ENCODE measurements at places on chromosomes 6 and 20.
A peak's percentile ranks its signal among the peaks of the same experiment; 100 is the strongest.

DNA sequence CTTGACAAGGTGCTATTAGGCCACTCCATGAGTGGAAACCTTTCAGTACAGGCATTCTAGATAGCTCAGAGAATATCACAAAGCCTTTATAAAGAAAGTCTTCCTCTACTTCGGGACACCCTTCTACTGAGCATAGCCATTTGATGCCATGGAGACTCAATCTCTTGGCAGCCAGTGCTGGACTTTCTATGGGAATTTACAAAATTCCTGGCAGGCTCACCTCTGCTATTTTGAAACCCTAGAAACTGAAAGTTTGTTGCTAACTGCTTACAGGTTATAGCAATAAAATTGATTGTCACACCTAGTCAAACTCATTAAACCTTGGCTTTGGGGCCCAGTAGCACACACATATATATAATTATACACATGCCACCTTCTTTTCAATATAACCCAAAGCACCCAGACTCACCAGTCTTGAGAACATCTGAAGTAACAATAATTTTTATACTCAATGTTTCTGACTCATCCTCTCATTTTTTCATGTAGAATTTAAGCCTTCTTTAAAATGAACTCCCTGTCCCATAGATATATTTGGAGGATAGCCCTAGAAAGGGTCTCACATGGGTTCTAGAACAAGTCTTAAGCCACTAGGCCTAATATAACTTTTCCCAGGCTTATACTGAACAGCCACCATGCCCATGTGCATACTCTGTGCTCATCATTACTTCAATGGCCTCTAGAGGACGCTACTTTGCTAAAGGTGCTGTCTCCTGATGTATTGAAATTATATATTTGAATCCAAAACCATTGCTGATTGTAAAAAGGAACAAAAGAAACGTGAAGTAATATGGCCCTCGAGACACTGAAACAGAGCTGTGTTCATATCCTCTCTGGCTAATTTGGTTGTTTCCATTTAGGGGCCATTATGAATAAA lies 368.1 kb upstream of the MARCKS start:
- DNase-seq, result no peak

DNA sequence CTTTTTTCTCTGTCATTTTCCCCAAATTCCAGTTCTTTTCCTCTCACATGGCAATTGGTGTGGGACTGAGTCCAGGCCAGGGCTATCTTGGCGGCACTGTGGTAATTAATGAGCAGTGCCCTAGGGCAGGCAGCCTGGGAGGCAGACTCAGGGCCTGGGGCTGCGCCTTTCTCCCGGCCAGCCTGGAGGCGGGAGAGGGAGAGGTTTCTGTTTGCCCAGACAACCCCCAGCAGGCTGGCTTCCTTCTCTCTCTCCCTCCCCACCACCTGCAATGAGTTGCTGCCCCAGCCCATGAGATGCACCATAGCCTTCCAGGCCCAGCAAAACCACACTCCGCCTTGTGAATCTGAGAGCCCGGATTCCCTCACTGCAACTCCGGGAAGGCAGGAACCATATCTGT lies 15.1 kb upstream of the CCDC167 start:
- DNase-seq, result no peak

GRCh38 chr20:43655937-43656336 lies 11.0 kb upstream of the MYBL2 start:
- DNase-seq, result no peak

DNA sequence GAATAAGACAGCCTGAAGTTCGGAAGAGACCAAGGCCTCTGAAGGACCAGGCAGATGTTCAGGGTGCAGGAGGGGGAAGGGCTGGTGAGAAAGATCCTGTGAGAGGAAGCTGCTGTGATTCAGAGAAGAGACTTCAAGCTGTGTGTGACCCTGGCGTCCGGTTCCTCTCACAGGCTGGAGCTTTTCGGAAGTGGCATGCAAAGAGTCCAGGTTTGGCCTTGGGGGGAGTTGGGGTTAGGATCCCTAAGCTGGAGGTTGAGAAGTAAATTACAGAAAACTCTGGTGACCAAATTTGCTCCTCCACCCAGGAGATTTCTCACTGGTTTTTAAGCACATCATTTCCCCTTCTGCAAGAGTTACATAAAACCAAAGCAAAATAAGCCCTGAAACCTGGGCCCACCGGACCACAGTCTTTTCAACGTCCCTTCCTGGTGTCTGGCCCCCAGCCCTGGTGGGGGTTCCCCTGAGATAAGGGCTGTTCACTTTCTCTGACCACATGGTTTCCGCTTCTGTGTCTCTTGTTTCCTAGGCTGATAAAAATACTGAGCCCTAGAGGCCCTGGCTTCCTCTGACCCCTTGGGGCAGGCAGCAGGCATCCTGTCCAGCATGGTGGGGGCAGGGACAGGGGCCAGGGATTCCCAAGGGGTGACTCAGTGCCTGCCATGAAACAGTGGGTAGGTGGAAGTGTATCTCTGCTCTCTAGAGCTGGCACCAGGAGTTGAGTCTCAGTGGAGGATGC lies 12.0 kb upstream of the LTA start:
- DNase-seq, result peak; percentile 79

- peak; percentile 8 for DNase-seq
These were observed 46.7 kb downstream of the CD2AP start for GRCh38 chr6:47524136-47524845.

- DNase-seq, result no peak
These were observed 3.4 kb downstream of the HMGN3 start for GRCh38 chr6:79231101-79231500.

GRCh38 chr6:17703256-17703694 lies 3.5 kb downstream of the NUP153 start:
- DNase-seq, result peak; percentile 64

DNA sequence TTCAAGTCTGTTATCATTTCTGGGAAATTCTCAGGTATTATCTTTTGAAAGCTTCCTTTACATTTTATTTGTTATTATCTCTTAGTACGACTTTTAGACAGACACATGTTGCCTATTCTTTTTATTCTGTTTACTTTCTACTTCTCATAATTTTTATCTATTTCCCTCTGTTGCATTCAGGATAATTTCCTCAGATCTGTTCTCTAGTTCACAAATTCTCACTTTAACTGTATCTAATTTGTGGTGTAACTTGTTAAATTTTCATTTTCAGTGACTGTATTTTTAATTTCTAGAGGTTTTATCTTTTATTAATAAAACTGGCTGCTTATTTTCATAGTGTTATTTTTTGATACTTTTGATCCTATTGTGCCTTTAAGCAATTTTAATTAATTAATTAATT lies 16.0 kb downstream of the ATRN start:
- DNase-seq, result no peak

- no peak for DNase-seq
These were observed 36.1 kb downstream of the NINL start for GRCh38 chr20:25549172-25549773.

DNA sequence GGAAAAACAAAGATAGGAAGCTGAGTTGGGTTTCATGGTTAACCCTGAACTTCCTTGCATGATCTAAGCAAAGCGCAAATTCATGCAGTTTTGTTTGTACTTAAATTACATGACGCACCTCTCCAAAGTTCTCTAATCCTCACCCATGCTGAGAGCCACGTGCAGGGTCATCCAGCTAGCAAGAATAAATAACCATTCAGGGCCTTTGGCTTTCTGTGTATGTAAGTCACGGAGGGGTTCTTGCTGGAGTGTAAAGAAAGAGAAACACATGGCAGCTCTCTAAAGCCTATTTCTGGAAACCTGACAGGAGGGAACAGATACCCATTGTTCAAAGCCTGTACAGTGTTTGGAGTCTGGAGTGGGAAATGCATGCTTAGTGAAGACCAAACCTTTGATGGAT lies 171.7 kb upstream of the CCN2 start:
- DNase-seq, result no peak

DNA sequence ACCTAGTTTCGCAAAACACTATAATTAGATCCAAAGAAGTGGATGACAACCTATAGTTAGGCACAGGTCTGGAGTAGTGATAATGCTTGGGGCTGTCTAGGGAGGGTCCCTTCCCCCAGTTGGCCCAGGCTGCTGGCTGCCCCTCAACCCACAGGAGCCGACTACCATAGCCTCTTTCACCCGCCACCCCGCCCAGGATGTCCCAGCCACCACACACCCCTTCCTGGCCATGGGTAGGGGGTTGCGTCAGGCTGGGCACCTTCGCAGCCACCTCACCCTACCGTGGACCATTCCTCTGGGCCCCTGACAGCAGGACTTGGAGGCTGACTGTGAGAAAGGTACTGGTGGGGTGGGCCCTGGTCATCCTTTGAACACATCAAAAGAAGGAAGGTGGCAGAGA lies 8.5 kb downstream of the TFEB start:
- no peak for DNase-seq

GRCh38 chr20:61044499-61044898 lies 207.6 kb upstream of the CDH4 start:
- no peak for DNase-seq

GRCh38 chr6:31979238-31979898 lies 2.5 kb upstream of the C4A start:
- no peak for DNase-seq
